DMS53 (cell line): ENCODE measurements at places on chromosomes 6 and 20.

- peak; percentile 72 for DNase-seq
Observed at GRCh38 chr20:22394583-22394982, 189.8 kb downstream of the FOXA2 start.

DNA sequence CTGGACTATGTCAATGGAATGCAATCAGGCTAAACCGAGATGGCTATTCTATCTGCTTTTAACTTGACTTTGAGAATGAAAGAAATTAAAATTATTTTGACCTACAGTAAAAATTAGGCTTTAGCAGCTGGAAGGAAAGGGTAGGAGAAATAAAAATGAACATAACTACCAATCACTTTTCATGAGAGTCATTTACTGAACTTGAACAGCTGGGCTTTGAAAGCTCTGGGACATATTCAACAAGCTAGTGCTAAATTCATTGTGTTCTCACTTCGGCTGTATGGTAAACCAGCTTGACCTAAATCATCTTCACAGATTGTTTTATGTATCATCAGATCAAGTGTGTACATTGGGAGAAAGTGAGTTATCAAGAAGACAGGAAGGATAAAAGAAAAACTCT, 161.5 kb upstream of the STXBP5 start:
- DNase-seq, result no peak

- DNase-seq, result peak; percentile 19
Observed at GRCh38 chr6:30826961-30827342, 57.4 kb upstream of the DDR1 start.

DNA sequence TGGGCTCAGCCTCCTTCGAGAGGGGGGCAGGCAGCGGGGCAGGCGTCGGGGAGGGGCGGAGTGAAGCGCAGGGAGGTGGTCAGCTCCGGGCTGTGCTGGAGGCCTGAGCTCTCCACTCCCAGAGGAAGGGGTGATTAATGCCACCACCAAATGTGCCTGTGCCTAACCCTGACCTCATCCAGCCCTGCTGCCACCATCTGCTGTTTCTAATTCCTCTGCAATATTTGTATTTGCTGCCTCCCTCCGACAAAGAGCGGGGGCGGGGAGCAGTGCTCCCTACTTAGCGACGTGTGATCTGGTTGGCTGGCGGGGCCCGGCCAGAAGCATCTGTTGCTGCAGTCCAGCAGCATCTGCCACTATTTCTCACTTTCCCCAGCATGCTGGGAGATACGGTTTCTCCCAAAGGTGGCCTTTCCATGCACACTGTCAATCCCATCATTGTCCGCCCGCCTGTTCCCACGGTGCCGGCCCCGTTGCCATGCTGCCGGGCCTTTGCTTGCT, 47.0 kb downstream of the DLL1 start:
- peak; percentile 83 for DNase-seq

GRCh38 chr6:1335367-1336037, 23.6 kb downstream of the FOXQ1 start:
- DNase-seq, result no peak

DNA sequence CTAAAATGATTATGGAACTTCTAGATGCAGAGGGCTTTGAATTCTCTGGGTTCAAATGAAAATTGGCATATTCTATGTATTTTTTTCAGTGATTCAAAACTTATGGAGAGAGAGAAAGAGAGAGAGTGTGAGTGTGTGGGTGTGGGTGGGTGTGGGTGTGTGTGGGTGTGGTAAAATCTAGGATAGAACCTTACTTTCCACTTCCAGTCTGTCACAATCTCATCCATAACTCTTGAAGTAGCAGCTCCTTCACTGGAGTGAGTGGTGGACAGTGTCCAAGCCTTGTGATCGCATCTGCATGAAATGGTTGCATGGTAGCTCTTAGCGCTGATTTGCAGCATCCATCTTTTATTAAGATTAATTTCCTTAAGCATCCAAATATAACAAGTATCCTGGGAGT, 37.7 kb downstream of the ADGB start:
- DNase-seq, result no peak

DNA sequence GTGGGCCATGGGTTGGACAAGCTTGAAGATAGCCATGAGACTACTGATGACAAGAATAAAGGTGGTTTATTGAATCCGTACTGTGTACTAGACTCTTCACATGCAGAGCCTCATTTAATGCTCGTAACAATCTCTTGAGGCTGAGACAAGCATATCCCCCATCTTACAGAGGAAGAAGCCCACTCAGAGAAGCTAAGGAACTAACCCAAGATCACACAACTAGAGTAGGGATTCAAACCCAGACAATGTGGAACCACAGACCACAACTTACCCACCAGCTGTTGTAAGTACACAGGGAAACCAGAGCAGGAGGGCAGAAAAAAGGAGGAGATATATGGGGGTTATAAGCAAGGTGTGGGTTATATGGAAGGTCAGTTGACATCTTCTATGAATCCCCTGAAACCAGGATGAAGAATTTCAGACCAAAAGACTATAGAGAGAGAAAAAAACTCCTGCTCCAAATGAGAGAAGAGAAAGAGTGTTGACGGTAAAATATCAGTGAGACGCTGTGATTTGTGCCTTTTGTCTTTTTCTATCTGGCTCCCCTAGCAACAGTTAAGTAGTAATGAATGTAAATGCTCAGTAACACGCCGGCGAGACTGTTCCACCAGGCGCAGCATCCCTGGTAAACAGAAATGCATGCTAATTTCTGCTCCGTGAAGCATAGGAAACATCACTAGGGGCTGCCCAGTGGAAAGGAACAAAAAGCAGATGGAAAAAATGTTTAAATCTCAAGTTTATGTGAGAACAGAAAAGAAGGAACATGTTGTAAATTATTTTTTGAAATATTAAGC, 80.1 kb upstream of the SLC22A16 start:
- no peak for DNase-seq

DNA sequence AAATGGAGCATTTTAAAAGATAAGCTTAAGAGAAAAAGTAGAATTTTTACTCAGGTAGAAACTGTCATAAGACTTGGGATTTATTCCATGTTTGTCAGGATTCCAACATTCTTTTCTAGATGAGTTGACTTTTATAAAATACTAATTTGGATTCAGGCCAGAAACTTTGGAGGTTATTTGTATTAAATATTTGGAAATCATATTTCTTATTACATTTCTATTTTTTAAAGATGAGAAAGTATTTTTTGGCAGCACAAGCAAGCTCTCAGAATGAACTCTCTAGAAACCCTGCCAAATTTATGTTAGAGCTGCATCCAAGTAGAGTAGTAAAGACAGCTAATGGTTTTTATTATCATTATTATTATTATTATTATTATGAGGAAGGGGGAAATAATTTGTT, 1014.9 kb upstream of the GJE1 start:
- DNase-seq, result no peak

GRCh38 chr6:158039178-158039557, 57.5 kb downstream of the SYNJ2 start:
- peak; percentile 6 for DNase-seq

GRCh38 chr6:53431704-53432103, 83.0 kb upstream of the ELOVL5 start:
- DNase-seq, result peak; percentile 57

- peak; percentile 72 for DNase-seq
Observed at GRCh38 chr6:4941782-4942672, 61.8 kb downstream of the RPP40 start.
